ENCODE measurements at places on chromosomes 12 and 14. TPM values are rescaled to one million over a fixed set of nuclear protein-coding genes. Genes with fewer than 3 reads are reported as not detected.
A peak's percentile ranks its signal among the peaks of the same experiment; 100 is the strongest.

DNA sequence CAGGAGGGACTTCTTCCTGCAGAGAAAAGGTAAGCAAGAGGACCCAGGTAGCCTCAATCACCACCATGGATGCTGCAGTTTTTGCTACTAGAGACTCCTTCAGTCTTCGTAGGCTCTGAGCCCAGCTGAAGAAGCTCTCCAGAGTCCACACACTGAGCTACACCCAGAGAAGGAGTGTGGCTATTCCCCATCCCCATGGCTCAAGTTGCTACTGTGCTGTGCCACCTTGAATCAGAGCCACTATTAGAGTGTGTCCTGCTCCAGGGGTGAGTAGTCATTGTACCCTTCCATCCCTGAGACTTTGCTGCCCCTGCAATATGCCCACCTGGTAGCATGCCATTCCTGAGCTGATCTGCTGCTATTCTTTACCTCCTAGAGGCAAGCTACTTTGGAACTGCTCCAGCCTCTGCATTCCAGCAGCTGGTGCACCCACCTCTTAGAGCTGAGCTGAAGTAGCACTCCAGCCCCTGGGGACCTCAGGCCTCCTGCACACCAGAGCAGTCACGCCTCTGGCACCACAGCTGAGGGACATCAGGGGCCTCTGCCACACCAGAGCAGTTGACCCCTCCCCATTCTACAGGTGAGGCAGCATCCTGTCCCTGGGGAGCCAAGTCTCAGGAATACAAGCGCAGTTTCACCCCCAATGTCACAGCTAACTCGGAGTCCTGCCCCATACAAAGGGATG lies 213.0 kb downstream of the TRHDE start:
- no peak for DNase-seq

GRCh38 chr12:118373616-118374015 lies 909 bp upstream of the TAOK3 start:
- DNase-seq = no peak

GRCh38 chr12:81095501-81096232 lies 17.8 kb downstream of the ACSS3 start:
- DNase-seq = no peak

- DNase-seq = no peak
Measured at GRCh38 chr12:112386726-112387125, 4.5 kb upstream of the HECTD4 start.

DNA sequence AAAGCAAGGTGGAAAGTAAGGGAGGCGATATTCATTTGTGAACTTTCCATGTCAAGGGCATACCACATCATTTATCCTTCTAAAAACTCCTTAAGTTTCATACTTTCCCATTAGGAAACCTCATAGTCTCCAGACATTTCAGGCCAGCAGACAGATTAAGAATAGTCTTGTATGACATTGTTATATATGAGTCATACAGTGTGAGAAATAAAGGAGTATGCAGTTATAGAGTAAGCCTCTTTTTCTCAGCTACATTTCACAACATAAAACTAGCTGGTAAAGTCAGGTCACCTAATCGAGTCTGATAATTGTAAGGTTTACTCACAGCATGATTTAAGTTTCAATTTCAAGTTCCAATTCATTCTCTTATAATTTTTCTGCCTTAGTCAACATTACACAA lies 164.3 kb downstream of the GRIP1 start:
- no peak for DNase-seq

GRCh38 chr12:83114966-83115365 lies 428.3 kb downstream of the TMTC2 start:
- DNase-seq = no peak

DNA sequence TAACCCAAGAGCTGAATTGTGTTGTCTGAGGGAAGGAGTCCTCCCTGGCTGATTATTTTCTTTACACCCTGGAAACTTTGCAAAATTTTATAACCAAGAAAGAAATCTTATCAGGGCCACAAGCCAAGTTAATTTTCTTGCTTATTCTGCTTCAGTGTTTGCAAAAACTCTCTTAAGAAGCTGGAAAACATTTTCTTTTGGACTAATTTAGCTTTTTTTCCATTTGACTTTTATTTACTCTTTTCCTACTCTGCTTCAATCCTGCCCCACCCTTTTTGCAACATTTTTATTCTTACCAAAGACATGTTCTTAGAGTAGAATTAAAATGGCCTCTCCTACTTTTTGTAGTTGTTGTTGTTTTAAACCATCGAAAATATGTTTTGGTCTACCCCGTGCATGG lies 378.7 kb downstream of the ZFP36L1 start:
- DNase-seq = no peak

GRCh38 chr14:28589792-28590191 lies 176.8 kb upstream of the FOXG1 start:
- DNase-seq = no peak

DNA sequence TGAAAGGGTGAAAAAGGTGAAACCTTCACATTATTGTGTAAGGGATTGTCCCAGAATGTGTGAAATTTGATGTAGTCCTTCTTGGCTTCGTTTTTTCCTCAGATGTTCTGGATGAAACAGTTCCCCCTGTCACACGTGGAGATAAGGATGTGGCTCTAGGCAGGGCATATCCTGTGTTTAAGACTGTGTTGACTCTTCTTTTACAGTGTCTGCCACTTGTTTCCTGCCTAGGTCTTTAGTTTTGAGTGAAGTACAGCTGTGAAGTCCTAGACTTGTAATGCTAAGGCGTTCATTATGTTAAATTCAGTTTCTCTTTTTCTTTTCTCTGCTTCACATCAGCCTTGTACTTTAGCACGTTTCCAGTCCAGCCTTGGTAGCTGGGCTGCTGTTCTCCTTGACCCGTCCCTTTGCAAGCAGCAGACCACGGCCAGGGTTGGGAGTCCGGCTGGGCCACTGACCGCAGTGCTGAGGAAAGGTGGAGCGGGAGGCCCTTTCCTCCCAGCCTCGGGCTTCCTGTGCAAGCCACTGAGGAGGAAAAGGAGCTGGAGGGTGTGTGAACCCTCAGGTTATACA lies 59.1 kb downstream of the RASSF3 start:
- DNase-seq = no peak

- DNase-seq = no peak
Measured at GRCh38 chr12:105334582-105334981, 4.1 kb downstream of the C12orf75 start.

GRCh38 chr12:3049611-3050249 lies 27.4 kb upstream of the TSPAN9 start:
- DNase-seq = no peak

GRCh38 chr14:51828017-51828797 lies 32.2 kb upstream of the GNG2 start:
- no peak for DNase-seq

DNA sequence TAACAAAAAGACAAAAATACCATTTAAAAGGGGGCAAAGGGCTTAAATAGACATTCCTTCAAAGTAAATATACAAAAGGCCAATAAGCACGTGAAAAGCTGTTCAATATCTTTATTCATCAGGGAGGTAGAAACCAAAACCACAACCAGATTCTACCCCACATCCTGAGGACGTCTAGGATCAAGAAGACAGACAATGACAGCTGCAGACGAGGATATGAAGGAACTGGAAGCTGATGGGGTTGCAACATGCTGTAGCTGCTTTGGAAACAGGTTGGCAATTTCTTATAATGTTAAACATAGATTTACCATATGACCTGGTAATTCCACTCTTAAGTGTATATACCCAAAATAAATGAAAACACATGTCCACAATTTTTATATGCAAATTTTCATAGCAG lies 85.1 kb upstream of the C14orf180 start:
- DNase-seq = no peak

GRCh38 chr14:51776102-51776894 lies 84.1 kb upstream of the GNG2 start:
- DNase-seq = peak; percentile 41

- DNase-seq = no peak
Measured at GRCh38 chr12:7869137-7869536, 3.6 kb downstream of the SLC2A14 start.

DNA sequence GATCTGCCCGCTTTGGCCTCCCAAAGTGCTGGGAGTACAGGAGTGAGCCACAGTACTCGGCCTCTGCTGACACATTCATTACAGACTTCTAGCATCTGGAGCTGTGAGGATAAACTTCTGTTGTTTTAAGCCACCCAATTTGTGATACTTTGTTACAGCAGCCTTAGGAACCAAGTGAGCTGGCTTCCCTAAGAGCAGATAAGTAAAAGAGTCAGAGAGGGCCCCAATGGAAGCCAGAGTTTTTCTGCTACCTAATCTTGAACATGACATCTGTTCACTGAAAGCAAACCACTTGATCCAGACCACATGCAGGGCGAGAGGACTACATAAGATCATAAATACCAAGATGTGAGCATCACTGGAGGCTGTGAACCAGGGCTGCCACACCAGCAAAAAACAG lies 3.7 kb upstream of the MAPKAPK5 start:
- no peak for DNase-seq

GRCh38 chr12:22029991-22030390 lies 16.0 kb upstream of the CMAS start:
- no peak for DNase-seq

GRCh38 chr14:96512602-96513397 lies 10.6 kb downstream of the PAPOLA start:
- DNase-seq = no peak

- DNase-seq = no peak
Measured at GRCh38 chr12:50923361-50924130, 28.8 kb upstream of the HIGD1C start.

DNA sequence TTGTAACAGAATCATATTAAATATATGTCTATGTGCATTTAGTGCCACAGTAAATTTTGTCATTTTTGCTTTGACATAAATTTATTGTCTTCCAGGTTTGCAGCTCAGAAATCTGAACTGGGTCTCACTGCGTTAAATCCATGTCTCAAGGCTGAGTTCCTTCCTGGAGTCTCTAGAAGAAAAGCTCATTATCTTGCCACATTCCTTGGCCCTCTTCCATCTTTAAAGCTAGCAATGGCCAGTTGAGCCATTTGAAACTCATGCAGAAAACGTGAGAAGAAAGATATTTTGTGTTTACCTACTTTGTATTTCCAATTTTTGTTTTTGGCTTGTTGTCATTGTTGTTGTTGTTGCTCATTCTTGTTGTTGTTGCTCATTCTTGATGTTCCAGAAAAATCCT lies 10.7 kb downstream of the PRH1 start:
- no peak for DNase-seq

DNA sequence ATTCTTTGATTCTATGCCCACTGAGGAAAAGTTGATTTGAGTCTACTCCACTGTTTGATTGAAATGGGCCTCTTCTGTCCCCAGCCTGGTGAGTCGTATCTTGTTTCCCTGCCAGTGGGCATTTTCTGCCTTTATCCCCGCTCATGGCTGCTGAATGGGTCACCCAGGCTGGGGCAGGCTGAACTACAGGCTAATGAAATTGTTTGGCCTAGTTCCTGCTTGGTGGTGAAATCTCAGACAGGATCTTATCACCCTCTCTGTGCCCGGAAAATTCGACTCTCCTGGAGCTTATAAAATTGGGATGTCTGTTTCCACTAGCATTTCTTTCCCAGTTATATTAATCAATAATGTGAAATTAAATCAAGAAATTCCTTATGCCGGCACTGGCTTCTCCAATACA lies 65.0 kb downstream of the CHST11 start:
- no peak for DNase-seq

- no peak for DNase-seq
Measured at GRCh38 chr12:111764120-111764821, 2.5 kb upstream of the ALDH2 start.

DNA sequence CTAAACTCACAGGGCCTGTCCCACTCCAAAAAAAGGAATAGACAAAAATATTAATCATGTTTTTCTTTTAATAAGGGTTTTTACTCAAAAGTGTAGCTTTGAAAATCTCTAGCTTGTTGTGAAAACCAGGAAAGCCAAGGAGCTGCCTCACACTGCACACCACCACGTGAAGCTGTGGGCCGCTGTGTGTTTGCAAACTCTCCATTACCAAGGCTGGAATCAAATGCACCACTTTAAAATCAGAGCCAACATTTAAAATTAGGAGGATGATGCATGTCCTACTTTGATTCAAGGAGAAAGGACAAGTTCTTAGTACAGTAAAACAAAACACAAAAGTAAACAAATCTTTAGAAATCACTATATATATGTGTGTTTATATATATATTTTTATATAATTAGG lies 83.0 kb downstream of the SETD3 start:
- no peak for DNase-seq

The PDZRN4 gene
- total RNA-seq = 48.7 TPM

The OAS2 gene
- 2.0 TPM for total RNA-seq

The ST8SIA1 gene
- 29.6 TPM for total RNA-seq

The IL23A gene
- total RNA-seq = not detected

The SELPLG gene
- 2.0 TPM for total RNA-seq

The GUCY2C gene
- under 0.01 TPM for total RNA-seq

The TAS2R19 gene
- 28.7 TPM for total RNA-seq

The CABP1 gene
- 3.1 TPM for total RNA-seq

The PTGER2 gene
- not detected for total RNA-seq

The TMEM132D gene
- 4.4 TPM for total RNA-seq

The PTPRR gene
- total RNA-seq = 19.5 TPM

The CD27 gene
- 0.94 TPM for total RNA-seq

The CD163 gene
- 1.4 TPM for total RNA-seq

The C12orf43 gene
- 13.6 TPM for total RNA-seq

The TAS2R9 gene
- total RNA-seq = 1.2 TPM

The ADAMTS20 gene
- total RNA-seq = 0.47 TPM

The EGLN3 gene
- 9.7 TPM for total RNA-seq
